ENCODE measurements at places on chromosomes 13 and 19.

GRCh38 chr19:23698711-23699520 lies 11.9 kb upstream of the ZNF675 start:
- no peak for DNase-seq

DNA sequence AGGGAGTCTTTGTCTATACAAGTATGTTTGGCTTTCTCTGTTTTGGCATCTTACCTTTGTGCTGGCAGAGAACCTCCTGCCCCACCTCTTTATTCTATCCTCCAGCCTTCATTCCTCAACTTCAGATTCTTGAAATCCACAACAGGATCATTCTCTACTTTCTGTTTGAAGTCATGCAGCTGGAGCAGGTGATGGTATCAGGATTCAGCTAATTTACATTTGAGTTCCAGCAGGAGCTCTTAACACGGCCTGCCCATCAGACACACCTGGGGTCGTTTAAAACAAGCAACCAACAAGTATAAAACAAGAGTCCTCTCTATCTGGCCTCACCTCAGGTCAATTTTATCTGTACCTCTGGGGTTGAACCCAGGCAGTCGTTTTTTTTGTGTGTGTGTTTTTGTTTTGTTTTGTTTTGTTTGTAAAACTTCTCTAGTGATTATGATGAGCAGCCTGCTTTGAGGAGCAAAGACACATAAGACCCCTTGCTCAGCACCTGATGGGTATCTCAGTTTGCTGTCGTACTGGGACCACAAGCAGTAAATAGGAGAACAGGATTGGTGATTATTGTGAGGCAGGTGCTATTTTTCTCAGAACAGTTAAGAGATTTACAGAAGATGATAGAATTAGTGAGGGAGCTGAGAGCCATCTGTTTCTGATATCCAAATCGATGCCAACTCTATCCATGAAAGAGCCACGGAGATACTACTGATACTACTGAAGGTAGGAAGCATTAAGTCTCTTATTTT lies 78.4 kb downstream of the GPC6 start:
- DNase-seq: no peak

DNA sequence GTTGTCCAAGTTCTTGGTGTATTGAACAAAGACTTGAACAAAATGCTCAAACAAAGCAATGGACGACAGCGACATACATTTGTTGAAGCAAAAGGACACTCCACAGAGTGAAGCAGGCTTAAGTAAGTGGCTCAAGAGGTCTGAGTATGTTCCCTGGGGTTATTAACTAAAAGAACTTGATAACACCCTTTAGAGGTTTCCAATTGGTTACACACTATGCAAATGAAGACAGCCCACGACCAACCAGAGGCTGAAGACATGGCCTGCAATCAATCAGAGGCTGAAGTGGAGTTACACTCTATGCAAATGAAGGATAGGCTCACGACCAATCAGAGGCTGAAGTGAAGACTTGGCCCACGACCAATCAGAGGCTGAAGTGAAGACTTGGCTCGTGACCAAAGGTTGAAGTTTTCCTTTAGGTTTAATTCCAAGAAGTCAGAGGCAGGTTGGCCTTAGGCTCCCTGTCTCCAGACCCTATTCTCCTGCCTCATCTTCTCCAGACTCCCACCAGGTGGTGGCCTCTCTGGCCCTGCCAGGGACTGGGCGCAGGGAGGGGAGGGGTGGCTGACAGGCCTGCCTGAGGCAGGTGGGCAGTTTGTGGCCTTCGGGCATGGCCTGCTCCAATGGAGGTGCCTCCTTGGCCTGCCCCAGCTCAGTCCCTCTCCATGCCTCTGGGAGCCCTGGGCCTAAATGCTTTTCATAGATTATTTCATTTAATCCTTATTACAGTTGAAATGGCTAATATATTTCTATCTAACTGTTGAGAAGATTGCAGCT lies 38.1 kb downstream of the CCDC169 start:
- DNase-seq: no peak

DNA sequence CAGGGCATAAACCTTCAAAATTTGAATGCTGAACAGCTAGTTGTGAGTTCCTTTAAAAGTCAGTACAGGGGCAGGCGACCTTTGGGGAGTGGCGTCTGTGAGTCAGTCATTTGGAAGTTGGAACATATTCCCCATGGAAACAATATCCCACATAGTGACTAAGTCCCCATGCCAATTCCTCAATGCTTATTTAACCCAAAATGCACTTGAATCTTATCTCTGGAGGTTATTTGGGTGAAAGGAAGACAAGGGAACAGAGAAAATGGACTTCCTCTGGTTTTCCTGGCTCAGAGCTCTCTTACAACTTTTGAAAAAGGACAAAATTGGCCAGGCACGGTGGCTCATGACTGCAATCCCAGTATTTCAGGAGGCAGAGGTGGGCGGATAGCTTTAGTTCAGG lies 479.2 kb upstream of the NBEA start:
- no peak for DNase-seq

DNA sequence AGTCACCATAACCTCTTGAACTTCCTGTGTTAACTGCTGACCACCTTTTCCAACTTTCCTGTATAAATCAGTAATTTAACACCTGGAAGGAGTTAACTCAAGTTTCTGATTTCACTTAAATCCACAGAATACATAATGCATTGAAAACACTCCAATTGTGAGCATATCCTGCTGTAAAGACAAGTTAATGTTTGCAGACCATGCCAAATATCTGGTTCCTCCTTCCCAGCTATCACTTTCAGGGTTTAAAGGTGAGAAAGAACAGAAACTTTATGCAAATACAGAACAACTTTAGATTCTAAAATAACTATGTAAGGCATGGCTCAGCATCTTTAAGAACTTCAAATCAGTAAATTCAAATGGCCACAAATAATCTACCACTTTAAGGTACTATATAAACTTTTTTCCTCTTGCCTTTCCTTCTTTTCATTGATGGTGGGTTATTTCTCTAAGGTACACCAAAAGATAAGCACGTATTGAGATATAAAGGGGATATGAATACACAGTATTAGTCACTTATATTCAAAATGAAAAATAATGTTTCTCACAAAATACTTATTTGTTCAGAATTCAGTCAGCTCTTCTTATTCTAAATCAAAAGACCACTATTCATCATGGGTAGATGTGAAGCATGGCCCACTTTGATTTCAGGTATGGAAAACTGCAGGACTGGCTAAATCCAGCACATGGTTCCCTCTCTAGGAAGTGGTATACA lies 6.6 kb upstream of the TPTE2 start:
- DNase-seq: no peak

- DNase-seq: no peak
Observed at GRCh38 chr13:109667056-109667455, 119.3 kb downstream of the IRS2 start.

DNA sequence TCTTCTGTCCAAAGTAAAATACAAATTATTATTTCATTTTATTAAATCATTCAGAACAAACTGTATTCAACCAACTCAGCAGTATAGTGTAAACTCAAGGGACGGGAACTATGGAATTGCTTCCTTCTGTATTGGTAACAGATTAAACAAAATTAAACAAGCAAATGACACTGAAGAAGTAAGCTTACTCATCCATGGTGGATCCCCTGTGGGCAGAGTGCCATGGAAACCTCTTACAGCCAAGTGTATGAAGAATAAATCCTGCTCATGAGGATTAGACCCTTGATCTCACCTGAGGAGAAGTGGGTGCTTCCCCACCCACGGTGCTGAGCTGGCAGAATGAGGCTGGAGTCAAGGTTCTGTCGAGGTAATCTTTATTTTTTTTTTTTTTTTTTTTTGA lies 18.0 kb upstream of the RFXAP start:
- no peak for DNase-seq

DNA sequence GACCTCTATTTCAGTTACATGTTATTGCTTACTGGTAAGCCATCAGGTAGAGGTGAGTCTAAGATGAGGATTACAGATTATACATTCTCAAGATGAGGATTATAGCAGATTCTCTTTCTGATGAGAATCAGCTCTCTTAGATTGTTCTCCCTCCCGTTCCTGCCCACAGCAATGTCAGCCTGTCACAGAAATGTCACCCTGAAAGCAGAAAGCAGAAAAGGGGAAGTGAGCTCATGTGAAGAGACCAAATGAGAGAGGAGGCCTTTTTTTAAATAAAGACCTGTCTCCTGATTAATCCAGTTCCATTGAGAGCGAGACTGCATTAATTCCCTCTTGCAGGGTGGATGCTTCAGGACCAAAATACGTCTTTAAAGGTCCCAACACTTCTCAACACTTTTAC lies 445.6 kb downstream of the KCTD12 start:
- no peak for DNase-seq

GRCh38 chr19:34220472-34221063 lies 33.8 kb upstream of the GARRE1 start:
- DNase-seq: peak; percentile 32

DNA sequence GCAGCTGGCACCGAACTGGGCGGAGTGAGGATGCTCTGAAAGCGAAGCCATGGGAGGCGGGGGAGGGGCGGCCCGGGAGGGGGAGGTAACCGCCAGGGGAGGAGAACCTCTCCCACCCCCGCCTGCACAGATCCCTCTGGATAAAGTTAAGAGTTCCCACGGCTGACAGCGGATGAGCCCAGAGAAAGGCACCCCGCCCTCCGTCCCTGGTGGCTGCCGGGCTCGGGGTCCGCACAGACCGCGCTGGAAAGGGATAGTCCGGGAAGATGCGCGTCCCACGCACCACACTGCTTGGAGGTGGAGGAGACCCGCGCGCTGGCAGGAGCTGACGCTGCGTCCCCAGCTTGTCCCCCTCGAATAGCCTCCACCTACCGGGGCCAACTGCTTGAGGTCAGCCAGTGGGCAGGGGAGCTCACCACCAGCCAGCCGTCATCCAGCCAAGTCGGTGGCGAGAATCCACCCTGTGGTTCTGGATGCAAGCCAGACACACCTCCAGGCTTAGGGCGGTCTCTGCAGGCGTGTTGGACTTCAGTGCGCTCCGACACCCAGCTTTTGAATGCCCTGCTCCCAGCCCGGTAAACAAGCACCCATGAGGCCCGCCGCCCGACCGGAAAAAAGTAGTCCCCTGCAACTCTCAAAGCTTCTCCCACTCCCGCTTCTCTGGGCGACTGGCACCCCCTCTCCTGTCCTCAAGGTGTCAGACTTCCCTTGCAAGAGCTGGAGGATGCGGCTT lies at the start of gene TRPC4:
TSS of gene TRPC4 (minus strand) at position 17 of the 733 bp plus-strand sequence. CDS start 86,439 bp downstream, outside the sequence.
- no peak for DNase-seq

- DNase-seq: no peak
Observed at GRCh38 chr19:15449620-15450527, at the start of gene WIZ. Gene WIZ, minus strand, starts transcription at chr19:15449956. Its CDS starts 1,649 bp downstream, at chr19:15448307.

DNA sequence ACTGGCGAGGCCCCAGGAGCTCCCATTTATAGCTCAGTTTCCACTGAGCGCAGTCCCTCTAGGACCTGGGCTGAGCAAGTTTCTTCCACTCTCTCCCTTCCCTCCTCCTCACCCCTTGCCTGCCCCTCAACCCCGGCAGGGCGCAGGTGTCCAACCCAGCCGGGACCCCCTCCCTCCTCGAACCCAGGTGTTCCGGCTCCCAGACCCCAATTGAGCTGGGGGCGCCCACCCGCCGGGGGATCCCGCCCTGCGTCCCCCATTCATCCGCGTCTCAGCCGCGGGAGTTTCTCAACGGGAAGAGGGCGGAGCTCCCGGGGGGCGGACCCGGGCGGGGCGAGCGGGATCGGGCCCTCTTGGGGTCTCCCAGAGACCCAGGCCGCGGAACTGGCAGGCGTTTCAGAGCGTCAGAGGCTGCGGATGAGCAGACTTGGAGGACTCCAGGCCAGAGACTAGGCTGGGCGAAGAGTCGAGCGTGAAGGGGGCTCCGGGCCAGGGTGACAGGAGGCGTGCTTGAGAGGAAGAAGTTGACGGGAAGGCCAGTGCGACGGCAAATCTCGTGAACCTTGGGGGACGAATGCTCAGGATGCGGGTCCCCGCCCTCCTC lies at the start of gene KIRREL2:
TSS of gene KIRREL2 (plus strand) at position 366 of the 604 bp plus-strand sequence. CDS start at position 575, 209 bp downstream.
- DNase-seq: no peak

DNA sequence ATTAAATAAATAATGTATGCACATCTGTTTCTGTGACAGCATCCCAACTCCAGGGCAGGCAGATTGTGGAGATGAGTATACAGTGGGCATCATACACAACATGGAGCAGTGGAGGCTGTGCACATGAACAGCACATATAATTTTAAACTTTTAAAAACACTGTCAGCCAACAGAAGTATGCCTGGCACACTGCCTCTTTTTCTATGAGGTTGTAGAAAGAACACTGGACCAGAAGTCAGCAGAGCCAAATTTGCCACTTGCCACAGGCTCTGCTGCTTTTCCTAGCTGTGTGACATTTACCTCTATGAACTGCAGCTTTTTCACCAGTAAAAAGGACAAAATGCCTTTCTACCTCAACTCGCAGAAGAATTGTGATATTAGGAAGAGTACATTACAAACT lies 118.7 kb downstream of the FRY start:
- no peak for DNase-seq

DNA sequence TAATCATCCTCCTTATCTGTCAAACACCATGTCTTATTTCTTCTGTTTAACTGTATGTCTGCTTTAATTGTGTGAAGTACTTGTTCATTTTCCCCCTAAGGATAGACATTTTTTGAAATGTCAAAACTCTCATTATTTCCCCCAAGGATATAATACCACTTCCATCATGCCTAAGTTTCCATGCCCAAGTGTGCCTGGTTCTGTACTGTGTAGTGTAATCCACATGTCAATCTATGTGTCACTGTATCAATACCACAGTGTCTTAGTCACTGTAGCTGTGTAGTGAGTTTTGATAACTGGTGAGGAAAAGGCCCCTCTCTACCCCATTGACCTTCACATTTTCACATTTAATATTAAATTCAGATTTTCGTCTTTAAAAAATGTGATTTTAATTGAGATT lies 1265.5 kb downstream of the PCDH9 start:
- DNase-seq: no peak

DNA sequence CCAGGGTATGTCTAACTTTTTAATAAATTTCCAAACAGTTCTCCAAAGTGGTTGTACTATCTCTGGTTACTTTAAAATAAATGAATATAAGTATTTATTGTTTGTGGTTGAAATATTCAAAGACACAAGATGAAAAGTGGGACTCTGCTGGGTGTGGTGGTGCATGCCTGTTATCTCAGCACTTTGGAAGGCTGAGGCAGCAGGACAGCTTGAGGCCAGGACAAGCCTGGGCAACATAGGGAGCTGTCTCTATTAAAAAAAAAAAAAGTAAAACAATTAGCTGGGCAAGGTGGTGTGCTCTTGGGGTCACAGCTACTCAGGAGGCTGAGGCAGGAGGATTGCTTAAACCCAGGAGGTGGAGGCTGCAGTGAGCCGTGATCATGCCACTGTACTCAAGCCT lies 10.4 kb downstream of the PNMA8A start:
- no peak for DNase-seq

DNA sequence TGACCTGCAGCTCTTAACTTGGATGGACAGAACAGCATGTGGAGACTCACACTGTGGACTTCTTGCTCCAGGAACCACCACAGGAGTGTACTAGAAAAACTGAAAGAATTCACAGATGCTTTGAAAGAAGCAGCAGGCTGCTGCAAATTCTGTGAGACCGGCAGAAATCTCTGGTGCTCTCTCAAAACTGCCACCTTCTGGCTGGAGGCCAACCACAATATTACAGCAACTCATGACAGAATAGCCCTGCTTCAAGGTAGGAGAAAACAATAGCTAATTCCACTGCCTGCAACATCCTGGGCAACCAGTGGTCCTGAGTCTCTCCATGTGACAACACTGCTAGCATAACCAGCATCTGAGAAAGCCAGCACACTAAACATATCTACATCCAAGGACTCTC lies 26.9 kb downstream of the CDK8 start:
- no peak for DNase-seq

- no peak for DNase-seq
Observed at GRCh38 chr13:67075239-67075638, 154.9 kb downstream of the PCDH9 start.

All from NCI-H2081 treated with DMSO at 0.1 percent for 48 hours (cell line).